ENCODE measurements at places on chromosomes 11 and 22.

DNA sequence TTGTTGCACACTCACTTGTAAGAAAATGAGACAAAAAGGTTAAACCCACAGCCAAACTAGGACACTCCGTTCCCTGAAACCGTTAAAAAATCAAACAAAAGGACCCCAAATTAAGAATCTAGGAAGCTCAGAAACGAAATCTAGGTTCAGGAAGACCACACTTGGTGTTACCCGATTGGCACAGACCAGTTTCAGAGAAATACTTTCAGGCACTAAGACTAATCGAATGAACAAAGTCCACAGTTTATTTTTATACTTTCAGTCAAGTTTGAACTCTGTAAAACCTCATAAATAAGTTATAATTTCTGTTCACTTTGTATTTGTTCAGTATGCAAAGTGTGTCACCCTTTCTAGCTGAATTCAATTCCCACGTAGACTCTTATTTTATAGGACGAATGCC, 38.8 kb upstream of the TTC12 start:
- no peak for DNase-seq

DNA sequence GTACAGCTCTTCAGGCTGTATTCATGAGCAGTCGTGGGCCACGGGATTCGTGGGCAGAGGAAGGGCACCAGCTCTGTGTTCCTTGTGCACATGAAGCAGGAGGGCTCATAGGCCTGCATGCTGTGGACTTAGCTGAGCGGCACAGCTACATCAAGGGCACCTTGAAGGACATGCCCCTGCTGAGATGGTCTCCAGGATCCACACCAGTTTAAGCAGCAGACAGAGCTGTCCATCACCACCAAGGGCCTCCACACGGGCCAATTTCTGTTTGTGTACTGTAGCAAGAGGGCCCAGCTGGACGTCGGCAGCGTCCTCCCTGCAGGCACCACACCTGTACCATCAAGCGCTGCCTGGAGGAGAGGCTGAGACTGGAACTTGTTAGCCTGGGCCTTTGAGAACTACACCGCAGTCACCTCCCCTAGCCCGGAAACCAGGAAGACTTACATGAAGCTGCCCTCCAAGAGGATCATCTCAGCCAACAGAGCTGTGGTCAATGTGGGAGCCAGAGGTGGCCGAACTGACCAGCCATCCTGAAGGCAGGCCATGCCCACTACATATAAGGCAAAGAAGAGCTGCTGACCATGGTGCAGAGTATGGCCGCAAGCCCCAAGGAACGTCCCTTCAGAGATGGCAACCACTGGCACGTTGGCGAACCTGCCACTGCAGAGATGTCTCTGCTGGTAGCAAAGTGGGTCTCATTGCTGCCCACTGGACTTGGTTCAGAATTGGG, 32.7 kb upstream of the GNB1L start:
- no peak for DNase-seq

DNA sequence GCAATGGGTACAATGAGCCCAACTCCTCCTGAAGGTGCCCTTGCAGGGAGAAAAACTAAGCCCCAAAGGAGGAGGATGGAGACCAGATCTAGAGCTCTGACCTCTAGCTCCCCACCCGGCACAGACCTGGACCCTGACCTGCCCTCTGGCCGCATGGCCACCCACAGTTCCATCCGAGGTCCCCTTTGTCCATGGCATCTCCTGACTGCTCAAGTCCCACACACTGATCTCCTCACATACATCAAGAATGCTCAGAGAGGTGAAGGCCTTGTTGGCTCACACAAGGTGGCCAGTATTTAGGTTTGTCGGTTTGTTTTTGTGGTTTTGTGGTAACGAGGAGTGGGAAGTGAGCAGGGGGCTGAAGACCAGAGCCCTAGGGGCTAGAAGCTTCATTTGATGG, 423.5 kb upstream of the B3GAT1 start:
- DNase-seq: no peak

DNA sequence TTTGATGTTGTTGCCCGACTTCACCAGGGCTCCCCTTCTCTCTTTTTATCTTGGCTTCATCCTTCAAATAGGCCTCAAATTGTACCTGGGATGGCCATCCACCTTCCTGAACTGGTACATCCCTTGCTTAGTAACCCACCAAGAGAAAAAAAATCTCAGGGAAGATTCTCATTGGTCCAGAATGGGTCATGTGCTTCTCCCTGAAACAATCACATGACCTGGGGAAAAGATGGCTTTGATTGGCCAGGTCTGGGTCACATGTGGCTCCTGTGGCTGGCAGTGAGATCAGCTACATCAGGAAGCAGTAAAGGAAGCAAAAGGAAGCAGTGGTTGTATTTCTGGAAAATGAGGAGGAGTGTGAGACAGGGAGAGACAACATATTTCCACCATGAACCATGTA, 540.2 kb downstream of the MIAT start:
- DNase-seq: no peak

DNA sequence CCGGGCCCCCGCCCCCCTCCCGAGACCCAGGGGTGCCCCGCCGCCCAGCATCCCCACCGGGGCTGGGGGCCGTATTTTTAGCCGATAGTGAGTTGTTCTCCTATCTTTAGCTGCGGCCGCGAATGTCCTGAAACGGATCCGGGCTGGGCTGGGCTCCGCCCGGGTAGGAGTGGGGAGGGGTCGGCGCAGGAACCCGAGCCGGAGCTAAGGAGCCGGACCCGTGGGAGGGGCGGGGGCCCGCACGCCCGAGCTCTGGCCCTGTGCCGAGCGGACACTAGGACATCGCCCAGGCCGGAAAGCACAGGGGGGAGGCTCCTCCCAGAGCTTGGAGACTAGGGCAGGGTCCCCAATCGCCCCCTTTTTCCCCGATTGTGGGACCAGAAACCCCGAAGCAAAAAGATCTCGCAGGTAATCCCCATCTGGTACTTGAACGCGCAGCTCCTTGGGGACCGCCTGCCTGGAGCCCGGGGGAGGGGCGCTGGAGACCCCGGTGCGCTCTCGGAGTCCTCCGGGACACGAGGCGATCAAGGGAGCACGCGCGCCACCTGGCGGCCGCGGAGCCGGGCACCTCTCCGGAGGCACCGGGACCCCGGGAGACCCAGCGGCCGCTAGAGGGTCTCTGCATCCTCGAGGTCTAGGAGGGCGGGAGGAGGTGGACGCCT, 669 bp downstream of the CDC42EP2 start:
- DNase-seq: peak; percentile 65

GRCh38 chr22:36673821-36674220, 29.7 kb downstream of the CACNG2 start:
- no peak for DNase-seq
